ENCODE measurements at places on chromosomes 11 and 22.

DNA sequence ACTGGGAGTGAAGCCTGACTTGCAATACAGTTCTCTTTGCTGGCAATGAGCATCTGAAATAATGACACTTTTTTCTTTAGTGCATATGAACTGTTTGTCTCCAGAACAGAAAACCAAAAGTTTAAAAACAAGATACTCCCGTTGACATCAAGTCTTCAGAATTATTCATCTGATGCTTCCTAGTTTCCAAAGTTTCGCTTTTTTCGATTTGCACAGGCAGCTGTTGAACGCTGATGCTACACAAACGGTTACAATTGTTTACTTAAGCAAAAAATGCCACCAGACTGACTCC lies 612 bp upstream of the BIRC2 start:
- DNase-seq, result no peak

DNA sequence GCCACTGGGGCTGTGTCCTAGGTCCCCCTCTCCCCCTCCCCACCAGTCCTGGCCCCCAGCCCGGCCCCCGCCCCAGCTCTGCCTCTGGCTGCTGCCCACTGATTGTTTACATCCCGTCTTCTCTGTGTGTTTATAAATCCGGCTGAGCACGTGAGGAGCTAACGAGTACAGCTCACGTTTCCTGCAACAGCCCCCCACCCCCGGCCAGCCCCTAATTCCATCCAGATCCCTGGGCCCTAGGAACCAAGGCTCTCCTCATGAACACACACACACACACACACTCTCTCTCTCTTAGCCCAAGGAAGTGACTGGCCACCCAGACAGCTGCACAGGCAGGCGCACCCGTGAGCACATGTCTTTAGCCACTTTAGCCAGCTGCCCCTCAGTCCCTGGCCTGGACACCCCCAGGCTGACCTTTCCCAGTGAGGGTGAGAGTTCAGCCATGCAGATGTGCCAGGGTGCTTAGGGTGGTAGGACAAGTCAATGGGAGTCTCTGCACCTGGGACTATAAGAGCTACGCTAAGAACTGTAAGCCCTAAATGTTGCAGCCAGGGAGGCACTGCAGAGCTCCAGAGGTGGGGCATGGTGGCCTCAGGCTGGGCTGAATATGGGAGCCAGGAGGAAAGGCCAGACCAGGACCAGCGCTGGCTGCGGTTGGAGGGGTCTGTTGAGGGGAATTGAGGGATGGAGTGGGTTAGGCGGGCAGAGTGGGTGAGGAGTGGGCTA lies 2.9 kb downstream of the CLCF1 start:
- DNase-seq, result peak; percentile 50

GRCh38 chr11:24421766-24422165 lies 75.1 kb upstream of the LUZP2 start:
- no peak for DNase-seq

GRCh38 chr11:64884019-64884418 lies 5.6 kb upstream of the EHD1 start:
- no peak for DNase-seq

- DNase-seq, result no peak
Observed at GRCh38 chr22:35956850-35957249, 71.8 kb downstream of the RBFOX2 start.

Measured in retina (tissue), 1 donor.